Right ventricle myocardium superior (tissue), 1 donor: ENCODE measurements at places on chromosomes 3 and 15. TPM values are rescaled to one million over a fixed set of nuclear protein-coding genes. Genes with fewer than 3 reads are reported as not detected.

Gene CCR8
- total RNA-seq, result not detected

Gene PEAK1
- total RNA-seq, result 59.9 TPM

Gene WNT5A
- 6.7 TPM for total RNA-seq

Gene CEP19
- total RNA-seq, result 0.91 TPM

Gene XIRP1
- total RNA-seq, result 249 TPM

Gene ZNF620
- 1.0 TPM for total RNA-seq

Gene MASP1
- total RNA-seq, result 144 TPM

Gene EPHA6
- total RNA-seq, result 0.70 TPM

Gene TYRO3
- 4.3 TPM for total RNA-seq

Gene GORASP1
- total RNA-seq, result 48.4 TPM

Gene MAP3K13
- total RNA-seq, result 7.6 TPM

Gene TMEM207
- not detected for total RNA-seq

Gene PRSS50
- total RNA-seq, result 0.16 TPM

Gene GOLGA8T
- not detected for total RNA-seq

Gene NR2F2
- 11.0 TPM for total RNA-seq

Gene GLDN
- total RNA-seq, result 9.1 TPM

Gene ACVR2B
- total RNA-seq, result 4.4 TPM

Gene FEZF2
- not detected for total RNA-seq

Gene NANOGP8
- not detected for total RNA-seq

Gene CPN2
- 2.4 TPM for total RNA-seq

Gene CX3CR1
- 1.5 TPM for total RNA-seq

Gene FAM174B
- 11.9 TPM for total RNA-seq

Gene TMPRSS7
- not detected for total RNA-seq

Gene MFSD1
- 27.3 TPM for total RNA-seq

Gene PRTG
- 0.67 TPM for total RNA-seq

Gene CDCP1
- 0.38 TPM for total RNA-seq

Gene GRAMD2A
- total RNA-seq, result not detected

Gene DPP8
- total RNA-seq, result 37.5 TPM

Gene CLPX
- 51.5 TPM for total RNA-seq

Gene RPS17
- total RNA-seq, result 707 TPM

Gene HRH1
- 1.3 TPM for total RNA-seq

Gene ABI3BP
- total RNA-seq, result 28.8 TPM

Gene CCDC54
- not detected for total RNA-seq

Gene HHATL
- total RNA-seq, result 486 TPM

Gene TTLL13
- not detected for total RNA-seq

Gene PPP1R2
- 28.2 TPM for total RNA-seq

Gene SLC22A14
- total RNA-seq, result not detected

Gene OXSR1
- 24.0 TPM for total RNA-seq

Gene NR2E3
- total RNA-seq, result 0.70 TPM

Gene SPG21
- total RNA-seq, result 44.9 TPM

Gene IL17RC
- total RNA-seq, result 33.2 TPM

Gene P4HTM
- 25.1 TPM for total RNA-seq

Gene ITGB5
- total RNA-seq, result 112 TPM

Gene ALPK3
- total RNA-seq, result 114 TPM

Gene PLCH1
- 1.3 TPM for total RNA-seq

Gene MRPS11
- 73.6 TPM for total RNA-seq

Gene LHFPL4
- not detected for total RNA-seq

Gene NBEAL2
- total RNA-seq, result 11.7 TPM

Gene ANKRD63
- 0.65 TPM for total RNA-seq

Gene RASSF1
- total RNA-seq, result 14.1 TPM

Gene C3orf85
- not detected for total RNA-seq

Gene ATP8B4
- 3.6 TPM for total RNA-seq
